ENCODE measurements at places on chromosomes 6 and 20.

DNA sequence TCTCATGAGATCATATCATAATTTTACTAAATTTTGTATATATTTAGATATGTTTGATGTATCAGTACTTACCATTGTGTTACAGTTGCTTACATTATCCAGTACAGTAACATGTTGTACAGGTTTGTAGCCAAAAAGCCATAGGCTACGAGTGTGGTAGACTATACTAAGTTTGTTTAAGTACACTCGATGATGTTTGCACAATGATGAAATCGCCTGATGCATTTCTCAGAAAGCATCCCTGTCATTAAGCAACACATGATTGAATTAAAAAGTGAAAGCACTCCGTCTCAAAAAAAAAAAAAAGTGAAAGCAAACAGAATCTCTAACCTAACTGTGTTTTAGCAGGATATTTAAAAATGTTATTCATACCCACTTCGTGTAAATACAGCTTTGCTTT is 104.9 kb upstream of the TFAP2D start:
- DNase-seq = no peak

- no peak for DNase-seq
Measured at GRCh38 chr6:30061858-30062458, 893 bp downstream of the POLR1H start.

- no peak for DNase-seq
Measured at GRCh38 chr6:48111143-48111506, at the start of gene PTCHD4. Gene PTCHD4 (minus strand): TSS chr6:48111197. CDS start chr6:48068957, 42,240 bp downstream.

- no peak for DNase-seq
Measured at GRCh38 chr20:64119681-64120341, 12.4 kb upstream of the NPBWR2 start.

DNA sequence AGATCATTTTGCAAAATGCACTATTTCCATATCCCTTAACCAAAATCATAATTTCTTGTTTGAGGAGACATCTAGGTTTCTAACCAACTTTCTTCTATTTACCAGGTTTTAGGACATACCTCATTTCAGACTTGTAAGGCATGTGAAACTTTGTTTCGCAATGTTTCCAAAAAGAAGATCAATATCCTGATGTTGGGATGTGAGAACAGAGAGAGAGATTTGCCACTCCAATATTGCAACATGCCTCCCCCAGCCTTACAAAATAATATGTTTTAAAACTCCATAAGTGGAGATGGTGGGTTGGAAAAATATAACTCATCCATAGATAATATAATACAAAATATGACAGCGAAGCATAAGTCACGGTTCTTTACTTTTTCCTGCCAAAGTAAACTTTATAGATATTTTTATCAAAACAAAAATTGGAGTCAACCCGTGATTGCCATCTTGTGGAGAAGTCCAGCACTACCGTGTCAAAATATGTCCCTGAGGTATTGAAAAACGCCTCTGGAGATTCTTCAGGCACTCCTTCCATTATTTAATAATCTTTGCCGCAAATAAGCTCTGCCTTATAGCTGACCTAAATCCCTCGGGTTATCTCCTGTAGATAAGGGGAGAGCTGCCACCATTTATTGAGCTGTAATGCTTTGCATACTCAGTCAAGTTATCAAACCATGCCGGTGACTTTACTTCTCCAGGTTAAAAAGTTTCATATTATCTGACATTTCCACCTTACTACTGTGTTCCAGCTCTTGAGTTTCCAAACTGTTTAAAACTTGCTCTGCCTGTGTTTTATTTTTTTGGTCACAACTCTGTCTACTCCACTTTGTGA is 534.2 kb downstream of the HACE1 start:
- no peak for DNase-seq

GRCh38 chr6:141809901-141810300 is 322.8 kb upstream of the GJE1 start:
- no peak for DNase-seq

DNA sequence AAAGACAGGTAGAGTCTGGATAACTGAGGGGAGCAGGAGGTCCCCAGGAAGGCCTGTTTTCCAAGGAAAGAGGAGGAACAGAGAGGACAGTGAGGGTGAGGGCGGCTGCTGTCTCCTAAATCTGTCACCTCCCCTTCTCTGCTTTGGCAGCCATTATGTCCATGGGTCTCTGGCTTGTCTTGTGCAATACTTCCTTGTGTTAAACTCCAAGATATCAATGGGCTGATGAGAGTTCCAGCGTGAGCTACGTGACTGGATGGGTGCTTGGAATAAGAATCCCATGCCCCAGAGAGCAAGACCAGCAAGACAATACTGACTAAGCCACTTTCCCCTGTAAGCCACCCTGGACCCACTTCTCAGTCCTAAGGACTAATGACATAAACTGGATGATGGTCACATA is 26.3 kb upstream of the DNAAF9 start:
- no peak for DNase-seq

- no peak for DNase-seq
Measured at GRCh38 chr20:35192118-35192872, 20.4 kb downstream of the PROCR start.

GRCh38 chr6:134995536-134995935 is 45.6 kb upstream of the ALDH8A1 start:
- DNase-seq = no peak

DNA sequence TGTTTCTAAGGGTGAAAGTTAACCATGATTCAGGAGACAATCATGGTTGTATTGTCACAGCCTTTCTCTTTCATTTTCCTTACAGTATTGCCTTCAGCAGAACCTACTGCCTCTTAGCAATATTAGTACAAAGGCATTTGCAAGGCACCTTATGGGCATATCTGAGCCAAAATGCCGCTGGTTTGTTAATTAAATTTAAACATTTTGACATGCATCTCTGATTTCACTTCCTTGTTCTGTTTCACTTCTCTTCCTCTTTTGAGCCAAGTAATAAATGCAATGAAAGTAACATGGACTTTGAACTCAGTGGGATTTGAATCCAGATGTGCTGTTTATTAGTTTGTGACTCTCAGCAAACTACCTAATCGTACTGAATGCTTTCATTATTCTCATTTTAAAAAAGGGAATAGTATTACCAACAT is 467.4 kb upstream of the CITED2 start:
- no peak for DNase-seq

DNA sequence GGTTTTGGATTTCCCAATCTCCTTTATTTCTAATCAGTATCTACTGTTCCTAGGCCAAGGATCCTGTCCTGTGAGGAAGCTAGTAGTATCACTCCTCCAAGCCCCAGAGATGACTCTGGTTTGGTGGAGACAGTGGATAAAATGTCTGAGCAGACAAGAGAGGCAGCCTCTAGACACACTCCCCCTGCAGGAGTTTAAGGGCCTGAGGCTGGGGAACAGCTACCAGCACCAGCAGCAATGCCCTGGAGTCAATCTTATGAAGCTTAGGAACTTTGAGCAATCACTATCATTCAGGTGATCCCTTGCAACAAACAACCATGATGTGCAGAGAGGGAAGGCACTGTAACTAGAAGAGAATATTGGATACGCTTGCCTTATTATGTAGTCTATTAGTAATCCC is 384.7 kb upstream of the ID4 start:
- DNase-seq = no peak

- no peak for DNase-seq
Measured at GRCh38 chr6:130945401-130945919, 117.6 kb downstream of the EPB41L2 start.

GRCh38 chr6:148021165-148021564 is 321.5 kb upstream of the SASH1 start:
- no peak for DNase-seq

GRCh38 chr6:43359381-43359780 is 10.1 kb downstream of the ZNF318 start:
- DNase-seq = no peak

DNA sequence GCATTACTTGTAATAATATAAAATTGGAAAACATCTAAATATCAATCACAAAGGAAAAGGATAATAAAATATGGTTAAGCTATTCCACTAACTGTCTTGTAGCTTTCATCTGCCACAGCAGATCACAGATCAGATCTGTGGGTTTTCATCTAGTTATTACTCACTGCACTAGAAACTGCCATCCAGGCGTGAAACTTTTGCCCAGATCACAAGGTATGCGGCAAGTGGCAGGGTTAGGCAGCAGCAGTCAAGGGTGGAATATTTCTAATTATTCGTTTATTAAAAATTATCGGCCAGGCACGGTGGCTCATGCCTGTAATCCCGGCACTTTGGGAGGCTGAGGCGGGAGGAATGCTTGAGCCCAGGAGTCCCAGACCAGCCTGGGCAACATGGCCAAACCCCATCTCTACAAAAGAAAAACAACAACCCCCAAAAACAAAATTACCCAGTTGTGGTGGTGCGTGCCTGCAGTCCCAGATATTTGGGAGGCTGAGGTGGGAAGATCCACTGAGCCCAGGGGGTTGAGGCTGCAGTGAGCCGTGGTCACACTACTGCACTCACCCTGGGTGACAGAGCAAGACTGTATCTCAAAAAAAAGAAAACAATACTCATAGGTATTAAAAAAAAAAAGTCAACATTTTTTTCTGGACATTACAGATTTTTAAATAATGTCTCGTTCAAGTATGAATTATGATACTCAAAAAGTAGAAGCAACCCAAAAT is 32.1 kb downstream of the BEND3 start:
- no peak for DNase-seq

- DNase-seq = no peak
Measured at GRCh38 chr6:144481527-144481926, 196.4 kb downstream of the UTRN start.

- DNase-seq = no peak
Measured at GRCh38 chr20:8352486-8352885, 220.4 kb downstream of the PLCB1 start.

GRCh38 chr6:46821458-46821881 is 28.3 kb downstream of the MEP1A start:
- DNase-seq = no peak

GRCh38 chr20:43983904-43984361 is 69.3 kb downstream of the TOX2 start:
- DNase-seq = no peak

DNA sequence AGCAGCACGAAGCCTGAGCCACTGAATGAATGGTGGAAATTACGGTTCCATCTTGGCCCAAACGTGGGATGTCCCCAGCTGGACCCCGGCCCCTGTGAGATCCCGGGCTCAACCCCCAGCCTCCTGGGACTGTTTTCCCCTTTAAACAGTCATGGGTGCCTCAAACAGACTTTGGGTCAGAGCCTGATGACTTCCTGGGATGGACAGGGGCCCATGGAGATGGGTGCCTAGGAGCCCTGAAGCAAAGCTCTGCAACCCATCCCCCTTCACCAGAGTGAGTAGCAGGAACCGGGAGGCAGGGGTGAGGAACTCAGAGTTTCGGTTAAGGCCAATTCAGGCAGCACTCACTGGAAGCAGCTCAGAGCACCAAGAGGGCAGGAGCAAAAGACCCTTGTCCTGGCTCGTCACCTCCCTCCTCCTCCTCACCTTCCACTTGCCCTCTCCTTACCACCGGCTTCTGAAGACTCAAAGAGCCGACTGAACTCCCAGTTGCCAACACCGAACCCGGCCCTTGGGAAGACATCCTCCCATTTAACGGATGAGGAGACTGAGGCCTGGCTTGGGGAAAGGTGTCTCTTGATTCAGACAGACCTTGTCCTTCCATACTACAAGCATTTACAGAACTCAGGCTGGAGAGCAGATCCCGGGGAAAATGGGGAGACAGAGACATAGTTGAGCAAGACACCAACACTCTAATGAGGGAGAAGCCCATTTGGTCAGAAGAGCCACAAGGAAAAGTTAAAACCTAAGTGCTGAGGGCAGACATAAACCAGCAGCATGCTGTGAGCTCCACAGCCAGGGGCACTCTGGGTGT is 14.9 kb upstream of the TLDC2 start:
- DNase-seq = no peak

- no peak for DNase-seq
Measured at GRCh38 chr20:6644813-6645628, 122.5 kb upstream of the BMP2 start.

- no peak for DNase-seq
Measured at GRCh38 chr20:57826666-57827287, 117.0 kb upstream of the PMEPA1 start.

DNA sequence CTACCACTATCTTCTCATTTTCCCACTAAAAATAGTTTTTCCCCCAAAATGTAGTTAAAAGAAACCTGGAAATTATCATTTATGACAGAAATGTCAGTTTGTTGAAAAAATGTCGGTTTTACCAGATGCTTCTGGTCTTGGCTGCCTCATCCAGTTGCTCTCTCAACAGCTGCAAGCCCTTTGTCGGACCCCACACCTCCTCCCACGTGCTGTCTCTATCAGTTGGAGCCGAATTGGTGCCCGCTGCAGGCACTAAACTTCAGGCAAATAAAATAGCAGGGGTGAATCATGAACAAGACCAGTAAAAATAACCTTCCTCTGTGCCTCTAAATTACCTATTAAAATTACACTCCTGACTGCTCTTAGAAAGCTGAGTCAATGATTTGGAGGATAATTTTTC is 129.5 kb upstream of the CEP162 start:
- DNase-seq = no peak

- DNase-seq = no peak
Measured at GRCh38 chr6:35960187-35960586, 39.3 kb upstream of the SRPK1 start.

GRCh38 chr20:53672484-53673129 is 79.0 kb upstream of the ZNF217 start:
- no peak for DNase-seq

All from esophagus squamous epithelium (tissue), 5 donors.